Mesothelial cell of epicardium (in vitro differentiated cells): ENCODE measurements at places on chromosomes 2 and 18.
A peak's percentile ranks its signal among the peaks of the same experiment; 100 is the strongest.

DNA sequence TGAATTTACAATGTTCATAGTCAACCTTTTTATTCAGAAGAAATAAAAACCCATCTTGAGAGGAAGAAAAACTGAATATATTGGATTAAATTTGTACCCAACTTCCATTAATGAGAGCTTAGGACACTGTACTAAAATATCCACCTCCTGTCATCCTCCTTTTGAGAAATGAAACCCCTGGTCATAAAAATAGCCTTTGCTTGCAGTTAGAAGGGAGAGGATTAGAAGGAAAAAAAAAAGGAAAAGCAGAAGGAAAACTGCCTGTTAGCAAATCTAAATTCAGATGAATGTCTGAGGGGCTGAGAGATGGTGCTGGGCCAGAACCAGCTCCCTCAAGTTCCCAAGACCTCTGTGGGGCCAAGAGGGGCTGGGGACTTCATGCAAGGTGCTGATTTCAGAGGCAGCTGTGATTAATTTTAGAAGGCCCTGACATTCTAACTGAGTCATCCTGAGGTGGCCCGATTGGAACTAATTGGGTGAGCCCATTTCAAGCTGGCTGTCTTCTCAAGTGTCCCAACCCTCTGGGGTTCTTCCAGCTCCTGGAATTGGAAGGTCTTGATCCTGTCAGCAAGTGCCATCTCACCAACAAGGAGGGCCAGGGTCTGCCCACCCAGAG is 38.4 kb upstream of the BIN1 start:
- no peak for DNase-seq
- peaks cover 2% of the 10 kb centered on the region for H3K36me3 ChIP-seq
- no peak overlapping the region for H3K4me3 ChIP-seq
- H3K4me1 ChIP-seq, result peaks cover 8% of the 10 kb centered on the region

GRCh38 chr2:178811901-178812300 is 4.7 kb upstream of the TTN start:
- H3K27ac ChIP-seq, result no peak overlapping the region
- no peaks in the 10 kb centered on the region for H3K36me3 ChIP-seq
- no peak for DNase-seq
- H3K27me3 ChIP-seq, result no peaks in the 10 kb centered on the region
- H3K4me1 ChIP-seq, result no peaks in the 10 kb centered on the region

- H3K27ac ChIP-seq, result no peak overlapping the region
Measured at GRCh38 chr18:59671551-59671950, 25.7 kb downstream of the CCBE1 start.

GRCh38 chr18:8741532-8741931 is 36.2 kb downstream of the MTCL1 start:
- no peak overlapping the region for H3K4me3 ChIP-seq
- no peak overlapping the region for H3K27ac ChIP-seq
- H3K4me1 ChIP-seq, result no peaks in the 10 kb centered on the region
- DNase-seq, result no peak
- no peaks in the 10 kb centered on the region for H3K27me3 ChIP-seq

- H3K4me1 ChIP-seq, result no peaks in the 10 kb centered on the region
- peaks cover 1% of the 10 kb centered on the region for H3K36me3 ChIP-seq
- no peak overlapping the region for H3K4me3 ChIP-seq
- no peak for DNase-seq
- H3K27ac ChIP-seq, result no peak overlapping the region
- peaks cover 67% of the 10 kb centered on the region for H3K27me3 ChIP-seq
Measured at GRCh38 chr2:27566628-27567027, 16.2 kb upstream of the ZNF512 start.

- H3K4me3 ChIP-seq, result no peak overlapping the region
- H3K36me3 ChIP-seq, result no peaks in the 10 kb centered on the region
- H3K27me3 ChIP-seq, result no peaks in the 10 kb centered on the region
- no peak overlapping the region for H3K27ac ChIP-seq
- DNase-seq, result no peak
Measured at GRCh38 chr2:78576409-78576808, 449.1 kb upstream of the REG3G start.

- no peaks in the 10 kb centered on the region for H3K27me3 ChIP-seq
- H3K36me3 ChIP-seq, result no peaks in the 10 kb centered on the region
- no peak for DNase-seq
- no peak overlapping the region for H3K4me3 ChIP-seq
Measured at GRCh38 chr18:11283479-11284161, 134.3 kb upstream of the PIEZO2 start.

GRCh38 chr2:69804416-69804815 is 25.0 kb upstream of the GMCL1 start:
- no peak overlapping the region for H3K4me3 ChIP-seq
- H3K27me3 ChIP-seq, result no peaks in the 10 kb centered on the region
- DNase-seq, result no peak

- no peak for DNase-seq
- no peaks in the 10 kb centered on the region for H3K36me3 ChIP-seq
- H3K4me1 ChIP-seq, result peaks cover 17% of the 10 kb centered on the region
- H3K27me3 ChIP-seq, result peaks cover 18% of the 10 kb centered on the region
- H3K4me3 ChIP-seq, result no peak overlapping the region
Measured at GRCh38 chr2:98818164-98818563, 87.2 kb upstream of the MGAT4A start.

DNA sequence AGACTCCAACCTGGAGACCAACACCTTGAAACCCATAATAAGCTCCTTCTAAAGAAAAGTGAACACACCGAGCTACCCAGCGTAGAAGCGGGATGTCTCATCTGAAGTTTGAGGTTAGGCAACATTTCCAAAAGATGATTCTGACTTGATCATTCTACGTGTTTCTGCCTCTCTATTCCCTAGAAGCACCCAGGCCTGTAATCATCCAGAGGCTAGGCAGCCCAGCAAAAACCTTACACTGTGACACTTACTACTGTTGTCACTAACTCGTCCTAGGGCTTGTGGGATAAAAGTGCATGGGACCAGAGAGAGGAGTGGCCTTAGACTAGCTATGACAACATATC is 1.4 kb downstream of the ZBTB14 start:
- H3K36me3 ChIP-seq, result peaks cover 15% of the 10 kb centered on the region
- H3K4me3 ChIP-seq, result peak overlapping the region; percentile 85
- peaks cover 12% of the 10 kb centered on the region for H3K4me1 ChIP-seq
- H3K27me3 ChIP-seq, result peaks cover 5% of the 10 kb centered on the region
- H3K27ac ChIP-seq, result peak overlapping the region; percentile 94

GRCh38 chr2:98573426-98573825 is 34.9 kb downstream of the COA5 start:
- H3K4me1 ChIP-seq, result no peaks in the 10 kb centered on the region
- peaks cover 14% of the 10 kb centered on the region for H3K36me3 ChIP-seq
- H3K27ac ChIP-seq, result no peak overlapping the region
- no peaks in the 10 kb centered on the region for H3K27me3 ChIP-seq
- no peak for DNase-seq
- H3K4me3 ChIP-seq, result no peak overlapping the region
